ENCODE measurements at places on chromosomes 1 and 21. TPM values are rescaled to one million over a fixed set of nuclear protein-coding genes. Genes with fewer than 3 reads are reported as not detected.

DNA sequence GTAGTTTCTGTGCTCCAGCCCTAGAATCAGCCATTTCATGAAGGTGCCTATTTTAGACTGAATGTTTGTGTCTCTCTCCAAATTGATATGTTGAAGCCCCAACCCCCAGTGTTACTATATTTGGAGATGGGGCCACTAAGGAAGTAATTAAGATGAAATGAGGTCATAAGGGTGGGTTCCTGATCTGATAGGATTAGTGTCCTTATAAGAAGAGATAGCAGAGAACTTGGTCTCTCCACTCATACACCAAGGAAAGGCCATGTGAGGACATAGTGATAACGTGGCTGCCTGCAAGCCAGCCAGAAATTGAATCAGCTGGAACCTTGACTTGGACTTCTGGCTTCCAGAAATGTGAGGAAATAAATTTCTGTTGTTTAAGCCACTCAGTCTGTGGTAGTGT lies 12.3 kb downstream of the RAVER2 start:
- no peak for DNase-seq

The MCOLN2 gene
- total RNA-seq, result 0.33 TPM

DNA sequence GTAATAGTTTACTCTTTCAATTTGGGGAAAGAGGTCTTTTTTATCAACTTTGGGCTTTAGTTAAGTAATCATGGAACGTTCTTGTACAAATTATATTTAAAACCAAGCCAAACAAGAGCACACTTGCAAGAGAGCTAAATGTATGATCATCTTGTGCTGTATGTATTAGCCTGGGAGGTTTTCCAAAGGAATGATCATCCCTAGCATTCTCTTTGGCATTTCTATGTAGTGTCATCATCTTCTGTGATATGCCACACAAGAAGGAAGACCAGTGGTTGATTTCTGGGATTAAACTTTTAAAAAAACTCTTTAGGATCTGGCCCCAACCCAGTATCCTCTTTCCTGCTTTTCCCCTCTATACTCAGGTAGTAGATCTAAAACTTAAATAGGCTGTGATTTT lies 38.4 kb upstream of the KCNQ4 start:
- DNase-seq, result no peak

The TCP10L gene
- 4.1 TPM for total RNA-seq

- DNase-seq, result no peak
Observed at GRCh38 chr21:42698733-42699132, 45.3 kb downstream of the PDE9A start.
